Stimulated activated CD8-positive, alpha-beta memory T cell treated with anti-CD3 and anti-CD28 coated beads, Interleukin-2, amount 100 ng/mL, for 1 hour (primary cell): ENCODE measurements at places on chromosomes 2 and 18.

- DNase-seq: no peak
Measured at GRCh38 chr2:222904557-222905258, 43.9 kb downstream of the ACSL3 start.

DNA sequence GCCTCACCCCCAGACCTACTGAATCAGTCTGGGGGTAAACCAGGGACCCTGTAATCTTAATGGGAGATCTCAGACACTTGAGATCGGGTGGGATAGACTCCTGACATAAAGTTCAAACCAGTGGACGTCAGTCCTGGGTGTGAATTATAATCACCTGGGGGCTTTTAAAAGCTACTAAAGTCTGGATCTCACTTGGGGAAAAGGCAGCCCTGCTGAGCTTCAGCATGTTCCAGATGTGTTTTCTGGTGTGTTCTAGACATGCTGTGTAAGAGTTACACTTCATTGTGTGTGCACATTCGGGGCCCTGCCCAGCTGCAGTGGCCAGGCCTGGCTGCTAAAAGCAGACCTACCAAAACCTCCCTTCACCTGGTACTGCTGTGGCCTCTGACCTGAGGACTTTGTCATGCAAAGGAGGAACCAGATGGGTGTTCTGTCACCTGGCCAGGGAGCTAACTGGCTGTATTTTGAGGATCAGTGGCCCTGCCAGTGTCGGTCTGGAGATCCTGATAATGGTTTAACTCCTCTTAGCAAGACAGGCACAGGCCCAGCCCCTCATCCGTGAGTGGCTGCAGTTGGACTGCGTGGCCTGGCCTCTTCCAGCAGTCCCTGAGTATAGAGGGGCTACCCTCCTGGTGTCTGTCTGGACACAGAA is 10.6 kb downstream of the RRM2 start:
- DNase-seq: no peak

DNA sequence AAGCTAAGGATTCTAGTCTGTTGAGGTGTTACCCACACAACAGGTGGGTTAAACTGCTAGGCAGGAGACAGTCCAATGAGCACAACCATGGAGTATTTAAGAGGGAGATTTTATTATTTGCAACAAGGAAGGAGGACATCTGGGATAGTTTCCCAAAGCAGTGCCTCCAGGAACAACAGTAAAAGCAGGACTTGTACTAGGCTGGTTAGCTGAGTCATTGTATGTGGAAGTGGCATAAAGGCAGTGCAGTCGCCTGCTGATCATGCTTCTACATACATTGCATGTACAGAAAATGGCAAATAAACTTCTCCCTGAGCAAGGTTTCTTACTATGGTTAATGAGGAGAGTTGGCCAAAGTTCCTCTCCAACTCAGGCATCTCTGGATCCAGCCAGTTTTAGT is 46.1 kb upstream of the CYTIP start:
- DNase-seq: no peak

DNA sequence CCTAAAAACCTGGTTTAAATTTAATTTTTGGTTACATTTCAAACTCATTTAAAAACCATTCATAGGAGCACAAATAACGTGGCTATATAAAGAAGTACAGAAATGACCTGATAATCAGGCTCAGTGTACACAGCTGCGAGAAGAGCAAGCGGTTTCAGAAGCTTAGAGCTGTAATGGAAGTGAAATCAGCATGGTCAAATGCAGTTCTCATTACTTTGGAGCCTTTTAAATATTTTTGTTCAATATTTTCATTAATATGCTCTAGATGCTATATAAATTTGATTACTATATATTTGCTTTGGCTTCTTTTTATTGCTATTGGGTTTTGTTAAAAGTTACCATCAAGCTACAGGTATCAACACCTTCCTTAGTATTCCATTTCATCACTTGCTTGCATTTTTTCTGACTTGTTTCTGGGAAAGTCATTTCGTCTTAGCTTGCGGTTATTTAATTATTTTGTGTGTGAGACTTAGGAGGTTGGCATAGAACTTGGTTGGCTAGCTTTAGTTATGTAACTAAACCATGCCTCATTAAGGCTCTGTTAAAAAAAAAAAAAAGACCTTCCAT is 58.7 kb downstream of the AFTPH start:
- no peak for DNase-seq

- no peak for DNase-seq
Measured at GRCh38 chr2:60958800-60959199, 58.7 kb upstream of the PEX13 start.

GRCh38 chr2:201781557-201782051 is 871 bp upstream of the ALS2 start:
- DNase-seq: no peak

GRCh38 chr18:59272221-59272888 is 899 bp downstream of the RAX start:
- no peak for DNase-seq

DNA sequence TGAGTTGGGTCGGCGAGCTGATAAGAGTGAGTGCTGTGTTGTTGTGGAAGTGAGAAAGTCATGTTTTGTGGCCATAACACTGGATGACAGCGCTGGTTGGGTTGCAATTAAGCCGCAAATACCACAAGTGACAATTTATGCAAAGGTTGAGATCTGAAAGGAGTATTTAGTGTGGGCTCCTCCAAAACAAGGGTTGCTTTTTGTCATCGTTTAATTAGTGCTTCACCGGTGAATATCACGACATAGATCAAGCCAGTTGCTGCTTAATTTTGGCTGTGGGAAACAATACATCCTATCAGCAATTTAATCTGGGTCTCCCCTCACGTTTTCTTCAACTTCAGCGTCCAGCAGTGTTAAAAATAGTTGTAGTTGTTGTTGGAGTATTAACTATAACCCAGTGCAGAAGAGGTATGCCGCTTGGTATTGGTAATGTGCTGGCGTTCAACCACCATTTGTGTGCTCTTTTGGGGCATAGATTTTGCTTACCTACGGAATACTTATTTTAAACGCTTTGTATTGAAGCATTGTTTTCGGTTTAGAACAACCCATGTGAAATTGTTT is 662 bp downstream of the ACVR2A start:
- DNase-seq: no peak

DNA sequence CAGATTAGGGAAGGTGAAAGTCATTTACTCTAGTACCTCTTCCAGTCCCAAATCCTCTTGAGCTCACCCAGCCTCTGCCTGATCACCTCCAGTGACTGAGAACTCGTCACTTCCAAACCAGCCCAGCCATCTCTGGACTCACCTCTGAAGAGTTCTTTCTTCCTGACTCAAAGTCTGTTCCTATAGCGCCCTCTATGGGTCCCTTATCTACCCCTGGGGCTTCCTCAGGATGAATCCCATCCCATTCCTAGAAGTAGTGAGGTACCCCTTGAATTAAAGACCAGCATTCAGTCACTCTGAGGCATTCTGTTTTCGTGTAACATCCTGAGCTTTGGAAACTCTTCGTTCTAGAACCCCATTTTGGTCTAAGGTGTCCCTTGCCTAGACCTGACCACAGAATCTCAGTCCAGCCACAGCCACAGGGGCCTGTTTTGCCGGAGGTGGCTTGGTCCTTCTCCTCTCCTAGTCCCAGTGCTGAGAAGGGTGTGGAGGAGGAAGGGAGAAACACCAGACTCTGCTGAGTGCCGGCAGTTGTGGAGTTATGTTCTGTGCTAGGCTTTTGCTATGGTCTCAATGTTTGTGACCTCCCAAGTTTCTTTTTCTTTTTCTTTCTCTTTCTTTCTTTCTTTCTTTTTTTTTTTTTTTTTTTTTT is 32.7 kb downstream of the SIX3 start:
- DNase-seq: no peak

- peak; percentile 67 for DNase-seq
Measured at GRCh38 chr2:159904127-159904958, 106.3 kb upstream of the CD302 start.

DNA sequence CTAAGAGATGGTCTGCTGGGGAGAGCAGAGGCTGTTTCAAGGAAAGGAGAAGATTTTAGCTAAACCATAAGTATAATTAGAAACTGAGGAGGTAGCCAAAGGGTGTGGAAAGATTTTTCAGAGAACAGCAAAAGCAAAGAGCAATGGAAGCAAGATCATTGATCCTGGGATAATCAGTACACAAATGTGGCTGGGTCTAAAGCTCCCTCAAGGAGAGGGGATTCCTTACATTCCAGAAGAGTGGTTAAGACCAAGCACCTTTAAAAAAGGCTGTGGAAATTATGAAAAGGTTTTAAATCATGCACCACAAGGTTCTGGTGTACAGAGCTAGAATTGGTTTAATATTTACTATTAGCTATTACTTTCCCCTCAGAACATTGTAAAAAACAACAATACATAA is 246.0 kb upstream of the UBE2E3 start:
- DNase-seq: no peak

DNA sequence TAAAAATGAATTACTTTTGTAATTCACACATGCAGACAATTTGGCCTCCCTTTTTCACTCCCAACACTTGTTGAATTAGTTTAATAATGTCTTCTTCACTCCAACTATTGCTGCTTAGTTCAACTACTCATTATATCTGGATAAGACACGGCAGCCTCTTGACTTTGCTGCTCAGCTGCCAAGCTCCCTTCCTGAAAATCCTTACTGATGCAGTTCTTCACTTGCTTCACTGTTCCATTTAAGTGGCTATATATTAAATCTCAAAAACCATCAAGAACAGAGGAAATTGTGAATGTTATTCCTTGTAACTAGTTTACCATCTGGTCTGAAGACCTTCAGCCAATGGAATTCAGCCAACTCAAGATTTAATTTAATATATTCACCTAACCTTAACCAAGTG is 127.1 kb downstream of the NCOA1 start:
- DNase-seq: no peak

- no peak for DNase-seq
Measured at GRCh38 chr2:84889332-84889731, 8.4 kb upstream of the TRABD2A start.

GRCh38 chr2:140998577-140998976 is 1132.2 kb downstream of the LRP1B start:
- no peak for DNase-seq

DNA sequence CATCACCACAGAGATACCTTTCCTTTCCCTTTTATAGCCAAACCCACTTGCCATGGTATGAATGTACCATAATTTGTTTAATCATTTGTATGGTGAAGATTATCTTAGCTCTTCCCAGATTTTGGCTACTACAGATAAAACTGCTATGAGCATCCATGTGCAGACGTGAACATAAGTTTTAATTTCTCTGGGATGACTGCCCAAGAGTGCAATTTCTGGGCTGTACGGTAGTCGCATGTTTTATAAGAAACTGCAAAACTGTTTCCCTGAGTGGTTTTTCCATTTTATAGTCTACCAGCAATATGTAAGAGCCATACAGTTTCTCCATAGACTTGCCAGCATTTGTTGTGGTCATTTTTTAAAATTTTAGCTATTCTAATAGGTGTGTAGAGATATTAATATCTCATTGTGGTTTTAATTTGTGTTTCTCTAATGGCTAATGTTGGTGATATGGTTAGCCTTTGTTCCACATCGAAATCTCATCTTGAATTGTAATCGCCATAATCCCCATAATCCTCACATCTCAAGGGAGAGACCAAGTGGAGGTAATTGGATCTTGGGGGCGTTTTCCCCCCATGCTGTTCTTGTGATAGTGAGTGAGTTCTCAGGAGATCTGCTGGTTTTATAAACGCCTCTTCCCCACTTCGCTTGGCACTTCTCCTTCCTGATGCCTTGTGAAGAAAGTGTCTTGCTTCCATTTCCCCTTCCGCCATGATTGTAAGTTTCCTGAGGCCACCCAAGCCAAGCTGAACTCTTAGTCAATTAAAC is 628.5 kb upstream of the KLHL29 start:
- DNase-seq: no peak

DNA sequence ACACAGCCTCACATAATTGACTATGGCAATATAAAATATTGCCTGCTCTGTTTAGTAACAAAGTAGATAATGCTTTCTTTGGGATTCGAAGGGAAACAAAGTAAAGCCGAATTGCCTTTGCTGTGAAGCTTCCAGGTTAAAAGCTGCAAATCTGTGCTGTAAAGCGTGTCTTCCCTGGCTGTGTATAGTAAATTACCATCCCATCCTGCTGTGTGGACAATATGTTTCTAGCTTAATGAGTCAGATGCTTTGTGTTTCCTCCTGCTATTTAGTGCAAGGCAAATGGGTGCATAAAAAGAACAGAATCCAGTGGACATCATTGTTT is 265.1 kb downstream of the SOCS6 start:
- no peak for DNase-seq

DNA sequence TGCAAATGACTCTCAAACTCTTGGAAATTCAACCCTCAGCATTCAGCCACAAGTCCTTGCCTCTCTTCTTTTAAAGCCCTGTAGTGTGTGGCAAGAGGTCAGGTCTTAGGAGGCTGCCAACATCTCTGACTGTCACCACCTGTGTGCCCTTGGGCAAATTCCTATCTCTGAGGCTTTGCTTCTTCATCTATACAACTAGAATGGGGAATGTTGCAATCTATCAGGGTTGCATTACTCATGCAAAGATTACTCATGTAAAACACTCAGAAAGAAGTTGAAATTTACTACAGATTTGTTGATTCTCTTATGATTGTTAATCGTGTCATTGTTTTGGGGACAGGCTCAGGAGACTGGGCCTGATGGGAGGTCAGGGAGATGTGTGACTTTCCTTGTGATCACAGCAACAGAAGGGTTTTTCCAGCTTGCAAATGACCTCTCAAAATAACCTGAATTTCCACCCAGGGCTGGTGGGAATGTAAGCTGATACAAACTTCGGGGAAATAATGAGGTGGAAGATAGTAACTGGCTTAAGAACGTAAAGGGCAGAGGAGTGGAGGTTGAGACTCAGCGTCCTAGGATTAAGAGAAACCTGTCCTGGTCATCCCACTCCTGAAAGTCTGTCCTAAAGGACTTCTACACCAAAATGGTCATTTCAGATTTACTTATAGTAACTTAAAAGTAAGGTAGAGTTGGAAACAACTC is 32.1 kb upstream of the SIGLEC15 start:
- no peak for DNase-seq

DNA sequence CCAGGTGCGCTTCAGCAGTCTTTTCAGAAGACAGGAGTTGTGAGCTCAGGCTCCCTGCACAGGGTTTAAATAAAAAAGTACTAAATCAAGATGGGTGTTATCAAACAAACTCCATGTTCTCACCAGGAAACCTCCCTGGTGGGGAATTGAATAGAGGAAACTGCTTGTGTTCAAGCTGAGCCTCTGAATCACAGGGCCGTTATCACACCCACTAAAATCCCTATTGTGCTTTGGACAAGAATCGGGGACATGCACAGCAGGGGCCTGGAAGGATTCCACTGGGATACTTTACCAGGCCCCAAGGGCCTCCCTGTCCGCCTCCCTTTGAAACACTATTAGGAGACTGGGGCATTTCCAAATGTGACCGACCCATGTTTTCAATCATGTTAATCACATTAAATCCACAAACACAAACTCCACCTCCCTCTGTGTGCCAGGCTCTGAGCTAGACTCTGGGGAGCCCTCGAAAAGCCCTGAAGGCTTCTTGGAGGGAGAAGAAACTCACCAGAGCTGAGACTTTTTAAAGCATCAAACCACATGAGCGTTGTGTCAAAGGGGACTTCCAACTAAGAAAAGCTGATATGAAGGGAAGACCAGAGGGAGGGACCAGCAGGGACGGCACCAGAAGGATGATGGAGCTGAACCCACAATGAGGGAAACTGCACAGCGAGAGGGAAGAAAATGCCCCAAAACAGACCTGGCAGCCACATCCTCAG is 458.7 kb upstream of the ID2 start:
- DNase-seq: no peak

GRCh38 chr2:141940709-141941108 is 190.1 kb downstream of the LRP1B start:
- DNase-seq: no peak
